NCI-H1694 treated with DMSO at 0.1 percent for 48 hours (cell line): ENCODE measurements at places on chromosomes 6 and 20.
A peak's percentile ranks its signal among the peaks of the same experiment; 100 is the strongest.

DNA sequence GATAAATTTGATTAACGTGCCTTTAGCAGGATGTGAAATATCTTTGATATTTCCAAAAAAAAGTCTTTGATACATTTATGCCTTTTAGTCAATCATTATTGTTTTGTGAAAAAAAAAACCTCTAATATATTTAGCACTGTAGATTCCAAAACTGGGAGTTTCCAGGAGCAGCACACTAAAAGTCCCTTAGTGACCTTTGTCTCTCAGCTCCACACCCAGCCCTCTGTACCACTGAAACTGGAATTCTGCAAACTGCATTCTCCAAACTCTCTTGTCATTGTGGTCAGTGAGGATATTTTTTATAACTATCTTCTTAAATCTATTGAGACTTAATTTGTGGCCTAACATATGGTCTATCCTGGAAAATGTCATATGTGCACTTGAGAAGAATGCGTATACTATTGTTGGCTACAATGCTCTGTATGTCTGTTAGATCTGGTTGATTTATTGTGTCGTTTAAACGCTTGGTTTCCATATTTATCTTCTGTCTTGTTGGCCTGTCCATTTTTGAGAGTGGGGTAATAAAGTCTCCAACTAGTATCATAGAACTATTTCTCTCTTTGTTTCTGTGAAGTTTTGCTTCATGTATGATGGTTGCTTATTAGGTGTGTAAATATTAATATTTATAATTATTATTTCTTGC, 73.2 kb upstream of the CNKSR3 start:
- DNase-seq = no peak

DNA sequence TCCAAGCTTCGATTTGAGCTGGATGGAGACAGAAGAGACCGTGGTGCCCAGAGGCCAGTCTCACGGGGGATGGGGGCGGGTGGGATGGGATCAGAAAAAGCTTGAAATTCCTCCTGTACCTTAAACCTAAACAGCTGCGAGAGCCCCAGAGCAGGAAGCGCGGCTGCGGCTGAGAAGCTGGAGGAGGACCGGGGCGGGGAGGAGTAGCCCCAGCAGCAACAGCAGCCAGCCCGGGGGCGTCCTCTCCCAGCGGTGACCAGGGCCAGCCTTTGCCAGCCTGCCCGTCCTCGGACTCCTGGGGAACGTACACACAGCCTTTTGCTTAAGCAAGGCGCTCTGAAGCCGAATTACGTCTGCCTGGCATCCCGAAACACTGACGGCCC, 17.4 kb upstream of the PRDM13 start:
- peak; percentile 22 for DNase-seq

DNA sequence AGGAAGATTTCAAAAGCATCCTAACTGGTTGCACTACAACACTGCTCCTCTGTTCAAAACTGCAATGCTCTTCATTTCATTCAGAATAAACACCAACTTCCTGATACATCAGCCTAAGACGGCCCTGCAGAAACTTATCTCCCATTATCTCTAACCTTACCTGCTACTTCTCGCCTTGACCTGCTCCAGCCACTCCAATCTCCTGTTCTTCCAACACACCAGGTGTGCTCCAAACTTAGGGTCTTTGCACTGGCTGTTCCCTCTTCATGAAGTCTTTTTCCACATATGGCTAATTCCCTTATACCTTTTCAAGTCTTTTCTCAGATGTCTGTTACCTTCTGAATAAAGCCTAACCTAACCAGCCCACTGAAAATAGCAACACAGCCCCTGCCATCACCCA, 32.1 kb downstream of the PHIP start:
- no peak for DNase-seq

DNA sequence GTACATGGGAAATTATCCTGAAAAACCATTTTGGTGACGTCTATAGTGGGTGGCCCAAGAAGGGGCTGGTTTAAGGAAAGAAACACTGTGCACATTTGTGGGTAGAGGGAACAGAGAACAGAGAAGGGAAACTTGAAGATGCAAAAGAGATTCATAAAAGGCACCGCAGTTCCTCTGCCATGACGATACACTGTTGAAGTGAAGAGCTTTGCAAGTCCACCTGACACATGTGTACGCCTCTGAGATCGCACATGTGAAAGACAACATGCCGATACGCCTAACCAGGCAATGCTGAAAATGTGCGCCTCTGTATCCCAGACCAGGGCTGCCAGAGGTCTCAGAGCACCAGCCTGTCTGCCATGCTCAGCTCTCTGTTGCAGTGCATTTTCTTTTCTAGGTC, 180.9 kb downstream of the KIF16B start:
- no peak for DNase-seq

- DNase-seq = no peak
Observed at GRCh38 chr20:50455656-50456451, 54.3 kb upstream of the PTPN1 start.

GRCh38 chr20:40811660-40812414, 122.8 kb upstream of the MAFB start:
- DNase-seq = no peak

DNA sequence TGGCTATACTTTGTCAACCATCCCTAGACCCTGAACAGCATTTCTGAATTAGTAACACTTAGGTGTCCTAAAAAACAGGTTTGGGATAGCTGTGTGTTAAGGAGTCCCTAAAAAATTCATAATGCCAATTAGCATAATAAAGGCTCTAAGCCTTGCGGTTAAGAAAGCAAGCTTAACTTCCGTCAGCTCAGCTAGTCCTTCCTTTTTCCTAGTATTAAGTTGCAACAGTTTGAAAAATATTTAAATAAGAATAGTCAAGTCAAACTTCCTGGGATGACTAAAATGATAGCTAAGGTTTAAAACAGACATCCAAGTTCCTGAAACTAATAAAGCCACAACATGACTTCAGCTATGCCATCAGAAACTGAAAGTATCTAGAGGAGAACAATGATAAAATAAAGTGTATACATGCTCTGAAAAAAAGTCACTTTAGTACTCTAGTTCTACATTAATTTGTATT, 3.5 kb downstream of the AKIRIN2 start:
- DNase-seq = no peak

GRCh38 chr6:14149739-14150130, 32.2 kb downstream of the CD83 start:
- no peak for DNase-seq

DNA sequence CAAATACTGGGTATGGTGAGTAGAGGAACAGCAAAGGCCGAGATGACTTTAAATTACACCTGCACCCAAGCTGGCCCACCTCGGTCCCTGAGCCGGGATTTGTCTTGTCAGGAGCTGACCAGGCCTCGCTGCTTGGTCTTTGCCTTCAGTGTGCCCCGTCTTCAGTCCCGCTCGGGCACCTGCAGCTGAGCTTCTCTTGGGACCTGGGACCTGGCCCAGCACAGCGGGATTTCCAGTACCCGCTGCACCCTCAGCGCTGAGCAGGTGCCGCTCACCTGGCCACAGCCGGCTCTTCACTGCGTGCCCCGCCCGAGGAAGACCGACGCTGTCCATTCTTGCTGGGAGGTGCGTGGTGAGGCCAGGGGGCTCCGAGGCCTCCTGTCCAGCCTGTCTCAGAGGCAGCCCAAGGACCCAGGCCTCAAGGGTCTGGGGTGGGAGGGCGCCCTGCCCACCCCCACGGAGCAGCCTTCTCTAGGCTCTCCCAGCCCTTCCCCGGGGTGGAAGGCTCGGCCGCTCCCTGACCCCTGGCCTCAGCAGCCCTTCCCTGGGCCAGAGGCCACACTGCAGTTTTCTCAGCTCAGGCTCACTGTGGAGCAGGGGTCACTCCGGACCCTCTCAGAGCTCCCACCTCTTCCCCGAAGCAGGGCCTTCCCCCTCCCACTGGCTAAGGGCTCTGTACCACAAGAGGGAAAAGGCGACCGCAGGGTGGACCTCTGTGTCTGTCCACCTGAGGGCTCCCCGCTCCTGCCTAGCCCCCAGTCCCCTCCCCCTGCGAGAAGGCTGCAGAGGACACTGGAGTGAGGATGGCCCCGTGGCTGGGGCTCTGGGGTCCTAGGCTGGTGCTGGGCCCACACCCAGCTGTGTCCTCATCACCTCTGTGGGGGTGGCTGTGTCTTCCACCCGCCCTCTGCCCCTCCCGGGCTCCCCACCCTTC, 119.3 kb downstream of the RNASET2 start:
- no peak for DNase-seq

DNA sequence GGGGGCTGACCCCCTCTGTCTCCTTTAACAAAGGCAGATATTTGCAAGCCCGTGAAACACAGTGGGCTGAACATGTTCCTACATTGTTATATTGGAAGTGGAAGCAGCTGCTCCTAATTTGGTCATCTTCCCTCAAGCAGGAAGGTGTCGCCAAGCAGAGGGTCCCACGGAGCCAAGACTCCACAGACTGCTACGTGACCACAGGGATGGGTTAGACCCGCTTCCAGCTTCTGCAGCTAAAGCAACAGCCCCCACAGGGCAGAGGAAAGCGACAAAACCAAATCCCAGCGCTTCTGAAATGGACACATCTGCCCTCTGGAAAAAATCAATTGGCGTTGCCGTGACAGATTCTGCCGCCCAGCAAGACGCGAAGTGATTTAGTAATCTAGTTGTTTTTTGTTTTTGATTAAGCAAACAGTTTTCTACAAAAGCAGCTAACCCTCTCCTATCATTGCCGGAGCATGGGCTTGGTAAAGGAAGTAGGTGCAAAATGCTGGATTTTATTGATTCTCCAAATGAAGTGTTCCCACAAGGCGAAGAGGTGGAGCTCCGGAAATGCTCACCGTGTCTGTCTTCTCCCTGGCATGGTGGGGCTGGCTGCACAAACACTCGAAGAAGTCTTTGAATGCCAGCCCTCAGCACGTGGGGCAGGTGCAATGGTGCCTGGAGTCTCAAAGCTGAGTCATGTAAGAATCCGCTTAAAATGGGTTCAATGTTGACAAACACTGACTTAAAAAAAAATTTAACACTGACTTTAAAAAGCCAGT, 79.4 kb upstream of the FRMD1 start:
- no peak for DNase-seq

DNA sequence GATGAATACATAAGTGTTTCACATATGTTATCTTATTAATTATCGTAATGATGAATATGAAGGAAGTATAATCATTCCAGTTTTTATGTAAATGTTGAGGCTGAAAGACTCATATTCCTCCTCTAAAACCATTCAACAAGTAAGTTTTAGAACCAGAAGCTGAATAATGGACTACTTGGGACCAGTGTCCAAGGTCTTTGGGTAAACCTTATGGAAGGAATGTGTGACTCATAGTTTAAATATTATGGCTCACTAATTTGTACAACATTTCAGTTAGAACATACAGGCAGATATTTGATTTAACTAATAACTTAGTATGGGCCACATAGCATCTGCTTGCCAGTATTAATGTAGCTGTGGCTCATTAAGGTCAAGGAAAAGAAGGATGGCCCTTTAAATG, 209.6 kb downstream of the TFAP2B start:
- no peak for DNase-seq

DNA sequence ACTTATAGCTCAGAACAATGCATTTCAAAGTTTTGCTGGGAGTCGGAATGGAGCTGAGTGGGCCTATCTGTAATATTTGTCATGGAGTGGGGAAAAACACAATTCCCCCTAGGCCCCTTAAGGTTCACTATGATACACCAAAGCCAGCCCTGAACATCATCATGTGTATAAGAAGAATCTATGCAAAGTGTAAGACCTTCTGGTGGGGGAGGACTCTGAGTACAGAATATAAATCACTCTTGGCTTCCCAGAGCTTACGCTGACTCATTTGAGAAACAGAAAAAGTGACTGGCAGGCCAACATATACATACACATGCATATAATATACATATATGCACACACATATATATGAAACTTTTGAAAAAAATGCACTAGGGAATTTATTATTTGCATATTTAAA, 54.1 kb upstream of the UBR2 start:
- no peak for DNase-seq

DNA sequence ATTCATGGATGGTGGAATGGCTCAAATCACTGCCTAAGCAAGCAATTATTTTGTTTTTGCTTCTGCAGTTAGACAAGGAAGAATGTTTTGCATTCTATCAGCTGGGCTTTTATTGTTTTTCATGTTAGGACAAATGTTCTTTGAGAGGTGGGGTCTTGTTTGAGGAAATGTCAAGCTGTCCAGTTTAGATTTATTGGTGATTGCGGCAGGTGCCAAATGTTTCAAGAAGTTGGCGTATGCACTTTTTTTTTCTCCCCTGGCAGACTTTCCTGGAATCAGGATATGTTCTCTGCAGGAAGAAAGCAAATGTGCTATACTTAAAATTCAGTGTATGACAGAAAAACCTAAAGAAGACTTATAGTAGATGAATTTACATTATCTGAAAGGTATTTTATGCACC, 81.0 kb upstream of the JAG1 start:
- DNase-seq = no peak

GRCh38 chr6:16741112-16742016, 19.9 kb downstream of the ATXN1 start:
- no peak for DNase-seq

DNA sequence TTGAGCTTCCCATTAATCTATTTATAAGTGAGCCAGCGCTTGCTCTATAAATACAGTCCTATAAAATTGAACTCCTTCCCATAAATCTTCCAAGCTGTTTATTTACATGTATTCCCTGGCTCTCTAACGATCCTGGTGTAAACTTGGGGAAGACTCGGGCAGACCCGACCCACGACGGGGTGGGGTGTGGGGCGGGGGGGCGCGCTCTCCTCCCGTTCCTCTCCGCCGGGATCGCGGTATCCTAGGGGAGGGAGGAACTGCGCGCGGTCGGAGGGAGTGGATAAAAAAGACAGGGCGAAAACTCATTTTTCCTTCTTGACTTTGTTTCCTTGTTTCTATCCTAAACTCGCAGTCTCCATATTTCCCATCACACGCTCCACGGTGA, 31.1 kb downstream of the TFAP2B start:
- DNase-seq = no peak

GRCh38 chr20:1456300-1456699, 10.3 kb downstream of the NSFL1C start:
- DNase-seq = no peak

- no peak for DNase-seq
Observed at GRCh38 chr6:44272529-44272928, 2.3 kb downstream of the TMEM151B start.

DNA sequence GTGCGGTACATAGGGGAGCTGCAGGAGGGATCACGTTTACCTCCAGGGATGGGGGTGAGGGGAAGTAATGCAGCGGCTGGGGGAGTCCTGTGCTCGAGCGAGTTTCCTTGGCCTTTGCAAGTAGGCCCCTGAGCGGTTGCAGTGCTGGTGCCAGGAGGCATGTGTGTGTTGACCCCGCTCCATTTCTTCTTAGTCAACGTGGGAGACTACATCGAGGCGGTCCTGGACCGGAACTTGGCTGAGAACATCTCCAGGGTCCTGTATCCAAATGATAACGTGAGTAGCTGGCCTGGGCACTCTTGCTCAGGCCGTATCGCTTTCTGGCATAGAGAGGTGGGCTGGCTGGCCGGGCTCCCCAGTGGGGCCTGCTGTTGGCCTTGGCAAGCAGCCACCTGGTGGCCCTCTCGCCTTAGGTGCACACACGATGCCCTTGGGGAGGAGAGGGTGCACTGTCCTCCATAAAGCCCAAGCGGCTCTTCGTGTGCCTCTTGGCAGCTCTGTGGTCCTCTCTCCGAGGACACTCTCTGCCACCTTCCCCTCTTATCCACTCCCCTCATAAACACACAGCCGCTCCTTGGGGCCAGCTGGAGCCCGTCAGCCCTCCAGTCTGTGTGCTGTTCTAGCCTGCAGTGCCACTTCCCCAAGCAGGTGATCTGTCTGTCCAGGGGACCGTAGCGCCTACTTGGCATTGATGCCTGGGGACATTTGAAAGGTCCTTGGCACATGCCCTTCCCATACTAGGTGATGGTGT, 29.3 kb downstream of the PYGB start:
- DNase-seq = no peak

GRCh38 chr6:161486361-161487216, 212.7 kb upstream of the AGPAT4 start:
- DNase-seq = no peak
